ENCODE measurements at places on chromosomes 2 and 18.

DNA sequence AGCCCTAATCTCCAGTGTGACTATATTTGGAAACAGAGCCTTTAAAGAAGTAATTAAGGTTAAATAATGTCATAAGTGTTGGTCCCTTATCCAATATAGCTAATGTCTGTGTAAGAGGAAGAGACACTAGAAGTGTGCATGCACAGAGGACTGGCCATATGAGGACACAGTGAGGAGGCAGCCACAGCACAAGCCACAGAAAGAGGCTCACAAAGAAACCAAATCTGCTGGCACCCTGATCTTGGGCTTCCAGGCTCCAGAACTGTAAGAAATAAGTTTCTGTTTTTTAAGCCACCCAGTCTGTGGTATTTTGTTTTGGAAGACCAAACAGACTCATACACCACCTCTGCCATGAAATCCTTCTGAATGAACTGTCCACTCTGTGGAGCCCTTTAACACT lies 186.4 kb upstream of the SLC39A10 start:
- no peak for DNase-seq

- DNase-seq, result no peak
These were observed 97.1 kb downstream of the TEX51 start for GRCh38 chr2:126995621-126996377.

DNA sequence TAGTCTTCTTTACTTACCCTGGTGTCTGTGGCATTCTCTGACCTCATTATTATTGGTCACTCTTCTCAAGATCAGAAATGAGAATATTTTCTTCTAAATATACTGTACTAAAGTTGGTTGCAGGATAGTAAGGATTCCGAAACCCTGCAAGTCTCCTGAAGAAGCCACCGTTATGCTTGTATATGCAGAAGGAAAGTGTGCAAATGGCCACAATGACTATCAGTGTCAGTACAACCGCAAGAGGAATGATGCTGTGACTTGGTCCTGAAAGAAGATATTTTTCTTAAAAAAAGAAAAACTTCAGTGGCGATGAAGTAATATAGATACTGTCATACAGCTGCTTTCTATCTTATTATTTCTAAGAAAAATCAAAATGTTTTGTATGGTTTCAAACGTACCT lies 120.7 kb downstream of the PLA2R1 start:
- DNase-seq, result no peak

DNA sequence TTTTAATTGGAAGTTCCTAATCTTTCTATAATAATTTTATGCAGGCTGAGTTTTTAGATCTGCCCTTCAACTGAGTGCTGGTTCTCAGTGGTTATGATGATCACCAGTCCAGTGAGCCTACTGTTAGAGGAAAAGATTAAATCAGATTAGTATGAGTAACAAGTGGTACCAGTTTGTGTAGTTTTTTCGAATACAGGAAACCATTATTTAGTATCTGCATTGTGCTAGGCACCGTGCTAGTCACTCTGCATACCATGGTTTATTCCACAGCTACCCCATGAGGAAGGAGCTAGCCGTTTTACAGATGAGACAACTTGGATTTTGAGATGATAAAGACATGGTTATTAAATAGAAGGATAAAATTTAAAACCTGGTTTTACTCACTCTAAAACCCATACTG lies 6.1 kb downstream of the PSMD1 start:
- no peak for DNase-seq

DNA sequence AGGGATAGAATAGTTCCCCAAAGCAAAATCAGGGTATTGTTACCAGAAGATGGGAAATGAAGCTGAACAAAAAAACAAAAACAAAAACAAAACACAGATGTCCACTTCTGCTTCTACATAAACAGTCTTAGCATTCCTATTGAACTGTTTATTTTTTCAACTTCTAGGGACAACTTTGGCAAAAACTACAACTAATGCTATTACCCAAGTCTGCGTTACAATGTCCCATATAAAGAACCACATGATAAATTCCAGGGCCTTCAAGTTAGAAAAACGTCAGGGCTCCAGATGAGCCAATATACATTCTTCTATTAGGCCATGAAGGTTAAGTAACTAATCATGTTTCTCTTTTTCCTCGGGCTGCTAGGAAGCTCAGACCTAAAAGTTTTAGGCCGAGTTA lies 16.9 kb downstream of the PID1 start:
- DNase-seq, result no peak

DNA sequence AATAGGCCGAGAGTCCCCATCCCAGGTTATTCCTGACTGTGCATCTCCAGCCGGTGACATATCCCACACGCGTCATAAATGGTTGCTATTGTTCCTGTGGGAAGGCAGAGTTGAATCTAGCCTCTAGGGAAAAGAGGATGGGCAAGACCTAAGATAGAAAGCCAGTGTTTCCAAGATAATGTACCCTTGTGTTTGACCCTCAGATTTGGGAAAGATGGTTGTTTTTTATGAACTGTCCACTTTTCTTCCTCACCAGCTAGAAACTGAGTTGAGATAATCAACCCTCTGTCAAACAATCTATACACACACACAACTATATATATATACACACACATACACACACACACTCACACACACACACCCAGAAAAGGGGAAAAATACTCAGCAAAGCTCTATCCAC lies 131.0 kb downstream of the PRKCE start:
- no peak for DNase-seq

DNA sequence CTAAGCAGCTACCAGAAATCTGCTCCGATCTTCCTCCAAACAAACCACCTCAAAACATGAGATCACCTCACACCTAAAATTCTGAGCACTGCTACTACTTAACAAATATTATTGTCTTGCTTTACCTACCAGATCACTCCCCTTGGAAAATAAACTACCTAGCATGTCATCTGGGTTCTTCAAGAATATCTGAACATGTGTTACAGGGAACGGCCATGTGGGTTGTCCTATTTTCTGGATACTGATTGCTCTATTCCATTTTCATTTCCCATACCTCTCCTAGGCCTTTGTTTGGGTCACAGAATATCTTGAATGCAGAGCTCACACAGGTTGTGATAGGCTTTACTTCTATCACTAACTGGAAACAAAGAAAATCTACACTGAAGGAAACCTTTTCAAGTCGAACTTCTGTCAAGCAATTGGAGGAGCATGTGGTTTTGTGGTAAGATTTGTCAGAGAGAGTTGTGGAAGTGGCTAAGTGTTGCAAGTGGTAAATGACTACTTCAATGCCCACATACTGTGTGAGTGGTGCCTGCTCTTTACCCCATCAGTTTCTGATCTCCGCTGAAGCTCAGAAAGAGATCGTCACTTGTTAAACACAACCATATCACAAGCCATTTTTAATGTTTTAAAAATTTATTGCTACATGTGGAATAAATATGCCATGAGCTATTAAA lies 739.1 kb upstream of the ZEB2 start:
- no peak for DNase-seq

GRCh38 chr2:171404261-171404660 lies 29.5 kb downstream of the METTL8 start:
- DNase-seq, result no peak

- no peak for DNase-seq
These were observed 618.8 kb upstream of the NRXN1 start for GRCh38 chr2:51650769-51651168.

GRCh38 chr2:144753416-144753815 lies 233.5 kb upstream of the ZEB2 start:
- DNase-seq, result no peak

DNA sequence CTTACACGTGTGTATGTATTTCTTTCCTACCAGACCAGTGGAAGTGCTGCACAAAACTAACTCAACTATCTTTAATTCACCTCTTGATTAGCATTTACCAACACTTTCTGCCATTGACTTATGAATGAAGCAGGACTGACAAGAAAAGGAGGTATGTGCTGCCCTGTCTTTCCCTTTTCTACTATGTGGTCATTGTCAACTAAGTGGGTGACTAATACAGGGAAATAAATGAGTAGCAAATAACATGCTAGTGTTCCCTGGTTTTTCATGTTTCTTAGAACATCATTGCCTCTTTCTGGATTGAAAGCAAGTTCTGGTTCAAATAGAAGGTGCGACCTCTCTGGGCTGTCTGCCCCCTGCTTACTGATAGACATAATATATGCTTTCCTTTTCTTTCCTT lies 58.0 kb downstream of the LINC00305 start:
- no peak for DNase-seq

- DNase-seq, result no peak
These were observed 113.1 kb upstream of the WDR75 start for GRCh38 chr2:189327879-189328847.

DNA sequence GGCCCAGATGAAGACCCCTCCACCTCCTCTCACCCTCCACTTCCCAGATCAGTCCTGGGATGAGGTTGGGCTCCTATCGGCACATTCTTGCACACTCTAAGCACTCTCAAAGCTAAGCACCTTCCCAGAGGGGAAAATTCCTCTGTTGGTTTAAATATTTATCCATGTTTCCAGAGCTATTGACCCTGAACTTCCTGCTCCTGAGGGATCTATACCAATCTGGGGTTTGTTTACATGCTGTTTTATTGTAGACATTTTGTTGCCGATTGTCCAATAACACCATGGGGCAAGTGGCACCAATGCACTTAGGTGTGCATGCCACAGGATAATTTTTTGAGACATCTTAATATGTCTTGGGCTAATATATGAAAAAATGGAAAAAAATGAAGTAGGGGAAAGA lies 476.2 kb downstream of the SLC4A3 start:
- DNase-seq, result no peak

DNA sequence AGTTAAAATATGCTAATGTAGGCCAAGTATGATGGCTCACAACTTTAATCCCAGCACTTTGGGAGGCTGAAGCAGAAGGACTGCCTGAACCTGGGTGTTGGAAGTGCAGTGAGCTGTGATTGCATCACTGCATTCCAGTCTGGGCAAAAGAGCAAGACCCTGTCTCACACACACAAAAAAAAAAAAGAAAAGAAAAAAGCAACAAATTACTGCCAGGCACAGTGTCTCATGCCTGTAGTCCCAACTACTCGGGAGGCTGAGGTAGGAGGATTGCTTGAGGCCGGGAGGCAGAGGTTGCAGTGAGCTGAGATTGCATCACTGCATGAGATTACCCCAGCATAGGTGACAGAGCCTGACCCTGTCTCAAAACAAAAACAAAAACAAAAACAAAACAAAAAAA lies 110.6 kb downstream of the PRELID3A start:
- DNase-seq, result no peak

DNA sequence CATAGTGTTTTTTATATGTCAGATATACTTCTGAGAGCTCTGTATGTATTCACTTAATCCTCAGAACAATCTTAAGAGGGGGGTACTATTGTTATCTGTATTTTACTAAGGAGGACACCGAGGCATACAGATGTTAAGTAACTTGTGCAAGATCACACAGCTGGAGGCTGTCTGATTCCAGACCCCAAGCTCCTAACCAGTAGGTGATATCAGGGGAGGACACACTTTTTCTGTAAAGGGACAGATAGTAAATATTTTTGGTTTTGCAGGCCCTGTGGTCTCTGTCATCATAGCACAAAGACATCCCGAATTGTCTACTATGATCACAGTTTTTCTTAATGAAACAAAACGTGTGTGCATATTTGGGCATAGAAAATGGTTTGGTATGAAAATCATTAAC lies 143.7 kb downstream of the LAMA3 start:
- DNase-seq, result no peak

- DNase-seq, result no peak
These were observed 37.6 kb upstream of the MGAT5 start for GRCh38 chr2:134216152-134216829.

DNA sequence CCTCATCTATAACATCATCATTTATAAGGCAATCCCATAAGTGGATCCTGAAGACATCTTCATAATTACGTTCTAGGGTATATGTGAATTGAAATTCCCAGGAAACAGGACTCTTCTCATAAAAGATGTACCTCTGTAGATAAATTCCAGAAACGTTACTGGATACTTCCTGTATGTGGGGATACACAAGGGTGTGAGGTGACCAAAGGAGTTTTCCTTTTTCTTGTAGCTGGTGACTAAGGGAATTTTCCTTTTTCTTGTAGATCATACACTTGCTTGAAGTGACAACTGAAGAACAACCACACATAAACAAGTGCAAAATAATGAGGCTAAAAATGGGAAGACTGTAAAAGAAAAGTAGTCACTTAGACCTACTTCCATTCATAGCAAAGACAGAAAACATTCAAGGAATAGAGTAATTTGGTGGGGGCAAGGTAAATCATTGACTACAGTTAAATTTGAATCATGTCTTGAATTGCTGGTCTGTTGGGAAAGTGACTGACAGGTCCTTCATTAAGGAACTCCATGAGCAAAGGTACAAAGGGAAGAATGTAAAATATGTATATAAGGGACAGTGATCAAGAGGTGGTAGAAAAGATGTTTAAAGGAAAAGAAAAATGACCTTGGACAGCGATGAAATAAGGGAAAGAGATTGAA lies 53.2 kb upstream of the UBE2E3 start:
- DNase-seq, result no peak

GRCh38 chr2:20988905-20989304 lies 55.0 kb downstream of the APOB start:
- no peak for DNase-seq

- DNase-seq, result no peak
These were observed 245.7 kb downstream of the LOXHD1 start for GRCh38 chr18:46411191-46411828.

GRCh38 chr18:3254725-3255124 lies 7.1 kb downstream of the MYL12A start:
- no peak for DNase-seq

- DNase-seq, result no peak
These were observed 18.6 kb downstream of the EHBP1 start for GRCh38 chr2:62724106-62724505.
